ENCODE measurements at places on chromosomes 7 and 10.

GRCh38 chr7:155003092-155003375 lies at the start of gene PAXIP1:
PAXIP1 (minus strand) TSS chr7:155003124; CDS start chr7:155002929, 195 bp downstream.
- DNase-seq = peak; percentile 71

DNA sequence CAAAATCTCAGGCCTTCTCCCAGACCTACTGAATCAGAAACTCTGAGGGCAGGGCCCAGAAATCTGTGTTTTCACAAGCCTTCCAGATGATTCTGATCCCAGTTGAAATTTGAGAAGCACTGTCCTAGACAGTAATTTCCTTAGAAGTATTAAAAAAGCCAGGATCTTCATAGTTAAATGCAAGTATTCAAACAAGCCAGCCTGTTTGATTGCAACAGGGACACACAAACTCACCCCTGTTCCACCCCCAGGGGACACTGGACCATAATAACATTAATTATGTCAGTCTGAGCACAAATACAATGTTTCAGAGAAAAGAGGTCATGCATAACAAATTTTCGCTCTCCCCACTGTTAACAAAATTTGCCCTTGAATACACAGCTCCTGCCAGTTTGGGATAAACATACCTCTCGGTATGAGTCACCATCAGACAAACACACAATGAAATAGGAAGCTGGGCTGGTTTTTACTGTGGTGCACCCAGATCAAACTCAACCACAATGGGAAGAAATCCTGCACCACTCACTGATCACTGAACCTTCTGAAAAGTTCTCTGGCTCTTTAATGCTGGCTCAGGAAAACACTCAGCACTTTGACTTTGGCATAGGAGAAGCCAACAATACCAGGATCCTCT lies 34.3 kb downstream of the ABLIM1 start:
- peak; percentile 9 for DNase-seq

DNA sequence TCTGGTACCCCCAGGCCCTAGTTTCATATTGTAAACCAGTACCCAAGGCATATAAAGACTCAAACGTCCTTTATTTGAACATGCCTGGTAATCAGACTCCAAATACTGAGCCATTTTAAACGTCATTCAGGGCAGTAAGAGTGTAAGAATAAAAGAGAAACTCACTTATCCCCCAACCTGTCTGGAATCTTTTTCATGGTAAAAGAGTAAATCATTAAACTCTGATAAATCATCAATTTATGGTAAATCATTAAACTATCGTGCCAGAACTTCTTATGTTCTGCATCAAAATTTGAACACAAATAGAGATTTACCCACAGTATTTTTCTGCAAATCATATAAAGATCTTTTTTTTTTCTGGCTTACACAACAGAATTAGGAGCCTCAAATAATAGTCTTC lies 734.3 kb upstream of the POT1 start:
- DNase-seq = no peak

DNA sequence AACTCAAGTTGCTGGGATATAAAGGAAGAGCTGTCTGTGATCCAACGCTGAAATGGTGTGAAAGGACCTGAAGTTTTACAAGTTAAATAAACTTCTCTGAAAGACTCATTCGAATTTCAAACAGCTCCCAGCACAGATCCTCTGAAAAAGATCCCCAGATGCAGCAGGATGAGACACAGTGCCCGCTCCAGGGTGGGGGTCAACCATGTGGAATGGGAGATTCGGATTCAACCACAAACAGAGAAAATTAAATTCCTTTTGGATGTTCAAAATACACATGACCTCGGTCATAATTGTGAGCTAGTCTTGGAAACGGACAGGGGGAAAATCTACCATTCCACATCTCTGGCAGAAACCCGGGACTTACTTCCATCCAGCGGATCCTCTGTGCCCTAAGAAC lies 119.6 kb downstream of the PRKAG2 start:
- no peak for DNase-seq

GRCh38 chr7:128933180-128933891 lies 4.4 kb upstream of the IRF5 start:
- DNase-seq = no peak

DNA sequence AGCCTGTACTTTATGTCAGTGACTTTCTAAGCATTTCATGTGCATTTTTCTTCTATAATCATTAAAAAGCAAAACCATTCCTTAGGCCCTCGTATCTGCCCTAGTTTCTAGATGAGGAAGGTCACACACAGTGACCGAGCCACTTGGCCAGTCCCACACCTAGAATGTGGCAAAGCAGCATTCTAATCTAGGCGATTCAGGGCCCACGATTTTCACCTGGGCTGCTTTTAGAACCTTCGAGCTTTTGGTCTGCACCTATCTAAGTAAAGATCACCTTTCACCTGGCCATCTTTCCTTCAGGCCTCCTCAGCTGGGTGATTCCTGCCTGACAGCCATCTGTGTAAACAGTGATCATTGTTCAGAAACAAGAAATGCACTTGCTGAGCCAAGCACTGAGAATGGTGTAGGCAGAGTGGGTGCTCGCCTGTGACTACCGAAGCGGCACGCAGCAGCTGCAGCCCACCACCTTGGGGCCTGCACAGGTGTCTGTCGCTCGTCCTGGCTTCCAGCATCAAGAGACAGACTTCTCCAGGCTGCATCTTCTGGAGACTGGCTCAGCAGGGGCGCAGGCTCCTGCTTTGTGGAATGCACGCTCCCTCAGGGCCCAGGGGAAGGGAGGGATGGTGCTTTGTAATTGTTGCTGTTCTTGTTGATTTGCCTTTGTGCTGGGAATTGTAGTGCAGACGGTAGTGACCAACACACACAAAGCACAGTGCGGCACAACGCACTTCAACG lies 149.0 kb upstream of the INSYN2A start:
- DNase-seq = no peak

- DNase-seq = no peak
Measured at GRCh38 chr7:42233171-42233570, 3.8 kb downstream of the GLI3 start.

- DNase-seq = no peak
Measured at GRCh38 chr7:54345746-54346145, 196.4 kb upstream of the VSTM2A start.

DNA sequence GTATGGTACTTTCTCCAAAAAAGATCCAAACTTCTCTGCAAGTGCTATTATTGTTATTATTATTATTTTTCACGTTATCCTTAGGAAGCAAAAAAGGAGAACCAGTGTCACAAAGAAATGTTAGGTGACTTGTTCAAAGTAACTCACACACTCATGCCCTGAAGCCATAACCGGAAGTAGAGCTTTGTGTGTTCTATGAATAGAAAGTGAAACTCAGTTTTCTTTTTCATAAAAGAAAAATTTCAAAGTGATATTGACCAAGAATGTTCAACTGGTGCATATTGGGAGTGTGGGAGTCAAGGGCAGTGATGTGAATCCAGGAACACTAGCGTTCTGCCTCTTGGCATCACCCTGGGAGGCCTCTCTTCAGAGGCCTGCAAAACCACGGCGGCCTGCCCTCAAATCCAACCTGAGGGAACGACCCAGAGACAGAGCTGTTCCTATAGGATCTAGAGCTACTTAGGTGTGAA lies 106.1 kb downstream of the PRKCQ start:
- DNase-seq = no peak

DNA sequence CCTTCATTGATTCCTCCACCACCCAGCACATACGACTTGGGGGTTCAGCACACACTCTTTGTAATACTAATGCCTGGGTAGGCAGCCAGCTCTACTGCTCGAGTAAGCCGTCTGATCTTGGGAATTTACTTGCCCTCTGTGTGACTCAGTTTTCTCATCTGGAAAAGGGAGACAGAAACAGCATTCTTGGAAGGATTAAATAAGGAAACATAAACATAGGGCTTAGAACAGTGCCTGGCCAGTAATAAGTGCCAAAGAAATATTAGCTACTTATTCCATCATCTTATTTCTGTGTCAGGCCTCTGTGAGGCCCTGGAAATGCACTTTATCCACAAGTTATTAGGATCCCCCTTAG lies 130.1 kb downstream of the TNS3 start:
- no peak for DNase-seq

DNA sequence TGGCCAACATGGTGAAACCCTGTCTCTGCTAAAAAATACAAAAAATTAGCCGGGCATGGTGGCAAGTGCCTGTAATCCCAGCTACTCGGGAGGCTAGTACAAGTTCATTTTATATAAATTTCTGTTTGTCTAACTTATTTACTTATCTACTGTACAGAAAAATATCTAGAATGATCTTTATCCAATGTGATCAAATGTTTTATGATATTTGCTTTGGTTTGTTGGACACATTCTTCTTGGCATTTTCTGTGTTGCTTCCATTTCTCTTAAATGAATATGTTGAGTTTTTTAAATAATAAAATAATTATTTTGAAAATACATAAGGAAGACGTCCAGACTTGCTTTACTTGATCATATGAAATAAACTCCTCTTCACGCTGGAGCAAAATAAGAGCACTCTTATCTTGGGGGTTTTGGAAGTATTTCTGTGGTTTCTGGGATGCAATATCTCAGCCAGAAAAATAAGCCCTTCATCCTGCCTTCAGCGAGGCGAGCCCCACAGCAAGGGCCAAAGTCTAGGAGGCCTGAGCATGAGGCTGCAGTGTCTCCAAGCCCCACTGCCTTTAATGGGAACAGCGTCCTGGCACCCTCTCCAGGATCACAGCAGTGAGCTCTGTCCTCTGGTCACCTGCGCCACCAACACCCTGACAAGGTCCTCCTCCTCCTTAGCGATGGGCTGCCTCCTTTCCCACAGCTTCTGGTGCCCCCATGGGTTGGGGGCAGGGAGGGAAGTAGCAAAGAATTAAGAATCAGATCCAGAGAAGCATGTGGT lies 480.2 kb downstream of the KCNMA1 start:
- no peak for DNase-seq

- DNase-seq = no peak
Measured at GRCh38 chr7:418636-419280, 100.9 kb downstream of the PDGFA start.

Measured in NCI-H2107 (cell line).